ENCODE measurements at places on chromosomes 3 and 15. TPM values are rescaled to one million over a fixed set of nuclear protein-coding genes. Genes with fewer than 3 reads are reported as not detected.

The KNG1 gene
- total RNA-seq = not detected

The FHIT gene
- 1.4 TPM for total RNA-seq

The SI gene
- not detected for total RNA-seq

The GRM2 gene
- total RNA-seq = not detected

The CSPG4 gene
- total RNA-seq = 0.35 TPM

The MELTF gene
- 12.9 TPM for total RNA-seq

The ECE2 gene
- total RNA-seq = not detected

The PPM1M gene
- 18.3 TPM for total RNA-seq

The LIPH gene
- total RNA-seq = 9.6 TPM

The SNTN gene
- not detected for total RNA-seq

The ADAMTS9 gene
- 229 TPM for total RNA-seq

The GOLGA8J gene
- 0.10 TPM for total RNA-seq

The MKRN2OS gene
- 1.8 TPM for total RNA-seq

The WDR49 gene
- total RNA-seq = 0.50 TPM

The TMC3 gene
- total RNA-seq = not detected

Measured in renal cortical epithelial cell (primary cell).